ENCODE measurements at places on chromosomes 2 and 18.
A peak's percentile ranks its signal among the peaks of the same experiment; 100 is the strongest.

DNA sequence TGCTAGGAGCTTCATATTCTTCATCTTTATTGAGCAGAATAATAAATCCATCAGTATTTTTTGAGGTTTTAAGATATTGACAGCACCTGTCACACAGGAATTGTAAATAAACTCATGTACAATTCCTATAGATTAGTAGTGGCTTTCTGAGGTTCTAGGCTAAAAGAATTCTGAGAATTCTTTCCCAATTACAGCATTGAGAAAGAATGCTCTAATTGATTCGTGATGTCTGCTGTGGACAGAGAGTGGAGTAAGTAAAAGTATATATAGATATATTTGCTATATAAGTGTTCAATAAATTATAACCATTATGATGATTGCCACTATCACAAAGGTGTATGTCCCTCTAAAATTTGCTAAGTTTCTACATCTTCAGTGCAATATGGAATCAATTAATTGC lies 186.5 kb upstream of the NRP2 start:
- DNase-seq, result no peak

DNA sequence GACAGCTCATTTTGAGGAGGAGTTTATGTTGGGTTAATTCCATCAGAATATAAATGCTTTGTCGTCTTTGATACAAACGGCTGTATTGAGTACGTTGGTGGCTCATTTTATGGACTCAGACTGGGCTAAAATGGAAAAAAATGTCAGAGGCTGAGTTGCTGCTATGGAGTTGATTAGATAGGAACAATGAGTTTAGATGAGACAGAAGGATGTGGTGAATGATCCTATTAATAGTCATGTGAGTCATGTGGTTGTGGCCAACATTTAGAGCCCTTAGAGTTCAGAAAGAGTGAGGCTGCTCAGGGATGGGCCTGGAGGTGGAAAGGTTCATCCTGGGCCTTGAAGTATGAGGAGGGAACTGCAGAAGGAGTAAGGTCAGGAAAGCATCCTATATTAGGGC lies 434.2 kb downstream of the MEIS1 start:
- no peak for DNase-seq

DNA sequence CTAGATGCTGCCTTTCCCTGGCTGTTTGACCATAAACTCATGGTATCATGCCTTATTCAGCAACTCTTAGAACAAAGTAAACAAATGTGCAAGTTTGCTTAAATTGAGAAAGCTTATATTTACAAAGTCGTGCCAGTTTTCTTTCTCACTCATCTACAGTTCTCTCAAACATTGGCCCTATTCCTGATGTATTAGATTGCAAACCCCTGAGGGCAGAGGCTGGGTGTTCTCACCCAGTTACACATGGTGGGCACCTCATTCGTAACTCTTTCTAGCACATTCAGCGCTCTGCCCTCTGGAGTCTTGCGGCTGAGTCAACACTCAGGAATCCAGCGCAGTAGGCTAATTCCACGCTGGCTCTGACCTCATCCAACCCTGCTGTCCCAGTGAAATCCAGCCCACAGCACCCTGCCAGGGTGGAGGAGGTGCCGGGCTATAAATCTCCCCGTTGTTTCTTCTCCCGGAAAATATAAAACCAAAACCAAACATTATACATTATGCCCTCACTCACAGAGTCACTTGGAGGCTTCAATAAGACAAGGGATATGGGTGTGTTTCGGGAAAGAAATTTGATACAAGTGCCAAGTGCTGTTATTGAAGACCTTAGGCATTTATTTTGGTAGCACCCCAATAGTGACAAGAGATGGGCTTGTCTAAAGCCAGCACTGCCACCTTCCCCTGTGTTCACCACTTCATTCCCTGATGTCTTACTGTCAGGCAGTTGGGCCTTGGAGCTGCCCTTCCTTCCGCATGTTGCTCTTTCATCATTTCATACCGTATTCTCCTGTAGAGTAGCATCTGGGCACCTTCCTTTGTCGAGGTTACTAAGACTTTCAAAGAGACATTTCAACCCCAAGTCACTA lies 287.4 kb downstream of the PRKCE start:
- DNase-seq, result no peak

GRCh38 chr18:49788327-49788898 lies 24.9 kb downstream of the ACAA2 start:
- peak; percentile 54 for DNase-seq

DNA sequence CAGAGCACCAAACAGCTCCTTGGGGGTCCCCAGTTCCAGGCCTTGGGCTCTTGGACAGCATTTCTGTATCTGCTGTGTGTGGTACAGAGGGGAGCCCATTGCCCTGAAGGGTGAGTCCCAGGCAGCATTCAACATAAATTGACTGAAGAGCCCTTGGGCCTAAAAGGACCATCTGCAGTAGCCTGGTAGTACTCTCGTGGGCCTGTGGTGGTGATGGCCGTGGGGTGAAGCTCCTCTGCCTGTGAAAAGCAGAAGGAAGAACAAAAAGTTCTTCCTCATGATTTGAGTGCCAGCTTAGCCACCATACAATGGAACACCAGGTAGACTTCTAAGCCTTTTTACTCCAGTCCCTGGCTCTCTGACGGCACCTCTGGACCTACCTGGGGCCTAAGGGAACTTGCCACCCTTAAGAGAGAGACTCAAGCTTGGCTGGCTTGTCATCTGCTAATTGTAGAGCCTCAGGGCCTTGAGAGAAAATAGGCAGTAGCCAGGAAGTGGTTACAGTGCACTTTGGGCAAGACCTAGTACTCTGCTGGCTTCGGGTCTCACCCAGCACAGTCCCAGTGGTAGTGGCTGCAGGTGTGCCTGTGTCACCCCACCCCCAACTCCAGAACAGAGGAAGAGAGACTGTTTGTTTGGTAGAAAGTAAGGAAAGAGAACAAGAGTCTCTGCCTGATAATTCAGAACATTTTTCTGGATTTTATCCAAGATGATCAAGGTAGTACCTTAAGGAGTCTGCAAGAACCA lies 84.6 kb upstream of the CERS6 start:
- DNase-seq, result no peak

DNA sequence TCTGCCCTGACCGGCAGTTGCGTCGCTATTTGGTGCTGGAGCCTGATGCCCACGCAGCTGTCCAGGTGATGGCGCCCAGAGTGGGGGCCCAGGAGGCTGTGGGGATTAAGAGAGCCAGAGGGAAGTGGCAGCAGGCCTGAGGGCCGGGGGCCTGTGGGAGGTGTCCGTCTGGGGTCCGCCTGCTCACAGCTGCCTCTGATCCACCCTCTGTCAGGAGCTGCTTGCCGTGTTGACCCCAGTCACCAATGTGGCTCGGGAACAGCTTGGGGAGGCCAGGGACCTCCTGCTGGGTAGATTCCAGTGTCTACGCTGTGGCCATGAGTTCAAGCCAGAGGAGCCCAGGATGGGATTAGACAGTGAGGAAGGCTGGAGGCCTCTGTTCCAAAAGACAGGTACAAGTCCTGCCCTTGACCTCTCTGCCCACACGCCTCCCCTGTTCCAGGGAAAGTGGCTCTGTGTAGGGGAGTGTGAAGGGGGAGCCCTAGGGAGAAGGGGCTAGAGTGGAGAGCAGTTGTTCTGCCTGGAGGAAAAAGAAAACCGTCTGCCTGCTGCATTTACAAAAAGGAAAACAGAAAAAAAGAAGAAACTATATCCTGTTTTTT lies 11.6 kb downstream of the STK11IP start:
- DNase-seq, result no peak

DNA sequence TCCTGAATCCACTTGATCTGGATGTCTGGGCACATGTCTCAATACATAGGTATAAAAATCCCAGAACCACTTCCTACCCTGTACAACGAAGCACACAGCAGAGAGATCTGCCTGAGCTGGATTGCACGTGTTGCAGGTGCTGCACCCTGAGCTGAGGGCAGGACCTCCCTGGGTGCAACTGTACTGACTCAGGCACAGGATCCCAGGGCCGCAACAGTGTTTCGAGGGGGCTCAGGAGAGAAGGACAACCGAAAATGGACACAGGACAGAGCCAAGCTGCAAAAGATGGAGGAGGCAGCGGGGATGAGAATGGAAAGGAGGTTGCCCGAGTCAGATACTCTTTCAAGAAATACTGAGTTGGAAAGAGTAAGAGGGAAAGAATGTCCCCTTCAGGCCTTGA lies 354.1 kb downstream of the EIPR1 start:
- DNase-seq, result no peak

GRCh38 chr2:110221938-110222337 lies 9.6 kb upstream of the MTLN start:
- no peak for DNase-seq

- peak; percentile 45 for DNase-seq
These were observed 758 bp downstream of the SCLY start for GRCh38 chr2:238061315-238062202.

DNA sequence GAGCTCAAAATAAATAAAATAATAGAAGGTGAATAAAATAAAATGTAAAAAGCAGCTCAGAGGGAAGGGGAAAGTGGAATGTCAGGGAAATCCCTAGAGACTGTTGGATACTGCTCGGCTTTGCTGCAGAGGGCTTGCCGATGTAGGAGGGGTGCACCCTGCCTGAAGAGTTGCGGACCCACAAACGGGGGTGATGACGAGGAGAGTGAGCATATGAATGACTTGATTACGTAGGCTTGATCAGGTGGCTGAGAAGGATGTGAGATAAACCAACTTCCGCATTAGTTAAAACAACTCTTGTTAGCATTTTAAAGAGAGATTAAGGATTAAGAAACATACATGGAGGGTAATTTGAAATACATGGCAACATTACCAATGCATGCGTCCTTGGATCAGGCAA lies 21.0 kb upstream of the TMEM237 start:
- DNase-seq, result no peak

DNA sequence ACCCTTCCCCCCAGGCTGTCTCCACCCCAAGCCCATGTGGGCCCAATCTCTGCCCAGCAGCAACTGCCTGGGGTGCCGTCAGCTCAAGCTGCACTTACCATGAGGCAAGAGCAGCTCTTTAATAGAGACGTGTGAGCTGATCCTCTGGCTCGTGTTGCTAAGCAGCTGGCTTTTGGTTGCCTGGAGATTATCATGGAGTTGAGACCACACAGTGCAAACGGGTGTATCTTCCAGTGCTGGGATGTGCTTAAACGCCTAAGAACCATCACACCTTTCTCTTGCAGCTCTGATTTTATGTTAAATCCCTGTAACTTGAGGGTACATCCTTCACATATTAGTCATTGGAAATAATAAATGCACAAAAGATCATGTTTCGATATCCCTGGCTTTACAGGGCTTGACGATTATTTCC lies 271.1 kb downstream of the PRKCE start:
- DNase-seq, result no peak

DNA sequence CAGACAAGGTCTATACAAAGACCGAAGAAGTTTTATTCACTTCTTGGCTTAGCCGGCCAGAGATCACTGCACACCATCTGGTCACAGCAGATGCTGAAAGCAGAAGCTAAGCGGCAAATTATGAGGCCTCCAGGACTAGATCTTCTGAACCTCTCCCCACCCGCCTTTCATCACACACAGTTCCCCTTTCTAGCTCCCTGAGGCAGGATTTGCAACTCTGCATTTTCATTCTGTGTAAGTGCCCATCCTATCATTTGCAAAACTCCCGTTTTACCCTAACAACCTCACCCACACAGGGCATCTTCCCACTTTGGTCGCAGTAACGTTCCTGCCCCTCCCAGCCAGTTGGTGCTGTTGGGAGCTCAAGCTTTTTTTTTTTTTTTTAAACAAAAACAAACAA lies 3.1 kb upstream of the MOB1A start:
- peak; percentile 61 for DNase-seq

DNA sequence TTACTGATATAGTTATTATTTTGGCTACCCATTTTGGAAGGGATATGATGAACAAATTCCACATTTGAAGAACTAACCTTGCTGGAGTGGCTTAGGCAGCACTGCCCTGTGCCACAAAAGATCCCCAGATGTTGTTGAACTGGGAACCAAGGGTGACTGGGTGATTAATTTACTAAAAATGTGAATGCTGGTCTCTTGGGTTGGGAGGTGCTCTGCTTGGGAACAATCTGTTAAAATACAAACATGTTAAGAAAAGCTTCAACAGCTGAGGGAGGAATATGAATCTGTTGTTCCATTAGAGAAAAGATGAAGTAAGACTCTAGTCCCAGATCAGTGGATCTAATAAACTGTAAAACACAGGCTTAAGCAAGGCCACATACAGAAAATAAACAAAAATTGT lies 1860.1 kb downstream of the SUCLG1 start:
- no peak for DNase-seq

- peak; percentile 54 for DNase-seq
These were observed 492.0 kb downstream of the TNS1 start for GRCh38 chr2:217510771-217511291.

DNA sequence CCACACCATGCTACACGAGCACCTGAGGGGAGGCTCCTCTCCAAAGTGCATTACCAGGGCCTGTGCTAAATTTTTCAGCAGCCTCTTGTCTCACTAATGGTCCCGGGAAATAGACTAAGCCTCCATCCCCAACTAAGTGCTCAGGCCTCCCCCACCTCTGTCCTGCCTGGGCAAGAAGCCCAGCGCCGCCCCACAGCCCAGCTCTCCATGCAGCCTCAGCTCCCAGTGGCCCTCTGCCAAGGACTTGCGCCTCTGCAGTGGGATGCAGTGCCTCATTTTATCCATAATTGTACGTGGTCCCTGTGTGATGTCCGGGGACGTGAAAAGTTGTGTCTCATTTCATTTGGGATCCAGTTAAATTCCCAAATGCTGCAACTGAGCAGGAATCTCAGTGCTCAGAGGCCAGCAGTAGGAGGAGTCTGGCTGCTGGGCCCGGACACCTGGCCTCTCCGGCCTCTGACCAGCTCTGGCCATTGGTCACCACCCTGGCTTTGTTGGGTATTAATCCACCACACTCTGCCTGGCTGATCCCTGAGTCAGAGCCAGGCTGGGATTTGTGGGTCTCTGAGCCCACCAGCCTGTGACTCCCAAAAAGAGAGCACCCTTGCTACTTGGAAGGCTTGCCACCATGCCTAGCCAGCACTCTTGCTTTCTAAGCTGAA lies 11.4 kb upstream of the STEAP3 start:
- no peak for DNase-seq

GRCh38 chr2:1835581-1836201 lies 91.4 kb upstream of the PXDN start:
- no peak for DNase-seq

- no peak for DNase-seq
These were observed 157.4 kb upstream of the RGPD4 start for GRCh38 chr2:107669335-107669734.

DNA sequence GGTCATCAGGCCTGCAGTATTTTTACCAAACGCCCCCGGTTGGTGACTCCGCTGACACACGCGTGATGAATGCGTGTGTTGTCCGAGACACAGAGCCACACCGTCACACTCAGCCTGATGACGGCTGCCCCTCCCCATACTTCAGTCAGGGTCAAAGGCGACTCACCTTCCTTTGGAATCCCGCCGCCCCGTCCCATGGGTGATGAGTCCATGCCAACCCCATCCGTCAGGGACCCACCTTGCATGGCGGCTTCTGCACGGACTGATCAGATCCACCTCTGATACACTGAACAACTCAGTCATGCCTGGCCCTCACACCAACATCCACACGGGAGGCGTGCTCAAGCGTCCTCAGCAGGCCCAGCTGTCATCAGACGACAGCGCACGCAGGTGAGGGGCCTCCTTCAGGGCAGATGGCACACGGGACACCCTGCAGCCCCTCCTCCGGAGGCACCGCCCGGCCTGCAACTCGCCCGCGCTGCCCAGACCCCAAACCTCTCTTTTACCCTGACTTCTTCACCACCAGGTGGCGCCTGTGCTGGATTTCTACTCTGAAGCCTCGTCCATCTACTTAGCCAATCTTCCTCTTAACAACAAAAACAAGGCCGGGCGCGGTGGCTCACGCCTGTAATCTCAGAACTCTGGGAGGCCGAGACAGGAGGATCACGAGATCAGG lies 89.2 kb downstream of the ZNF516 start:
- peak; percentile 26 for DNase-seq

GRCh38 chr18:74804677-74805076 lies 207.0 kb downstream of the ZNF407 start:
- no peak for DNase-seq

- no peak for DNase-seq
These were observed 4.1 kb upstream of the PTPN18 start for GRCh38 chr2:130351711-130352110.

Data from activated CD4-positive, alpha-beta T cell treated with anti-CD3 and anti-CD28 coated beads, Interleukin-10, Interleukin-2, amounts not matched to agents 100 ng/mL and 50 ng/mL, durations not matched to agents 16 hours and 8 hours (primary cell).